ENCODE measurements at places on chromosomes 3 and 15.

GRCh38 chr3:74564560-74564959 is 49.9 kb downstream of the CNTN3 start:
- no peak for DNase-seq

DNA sequence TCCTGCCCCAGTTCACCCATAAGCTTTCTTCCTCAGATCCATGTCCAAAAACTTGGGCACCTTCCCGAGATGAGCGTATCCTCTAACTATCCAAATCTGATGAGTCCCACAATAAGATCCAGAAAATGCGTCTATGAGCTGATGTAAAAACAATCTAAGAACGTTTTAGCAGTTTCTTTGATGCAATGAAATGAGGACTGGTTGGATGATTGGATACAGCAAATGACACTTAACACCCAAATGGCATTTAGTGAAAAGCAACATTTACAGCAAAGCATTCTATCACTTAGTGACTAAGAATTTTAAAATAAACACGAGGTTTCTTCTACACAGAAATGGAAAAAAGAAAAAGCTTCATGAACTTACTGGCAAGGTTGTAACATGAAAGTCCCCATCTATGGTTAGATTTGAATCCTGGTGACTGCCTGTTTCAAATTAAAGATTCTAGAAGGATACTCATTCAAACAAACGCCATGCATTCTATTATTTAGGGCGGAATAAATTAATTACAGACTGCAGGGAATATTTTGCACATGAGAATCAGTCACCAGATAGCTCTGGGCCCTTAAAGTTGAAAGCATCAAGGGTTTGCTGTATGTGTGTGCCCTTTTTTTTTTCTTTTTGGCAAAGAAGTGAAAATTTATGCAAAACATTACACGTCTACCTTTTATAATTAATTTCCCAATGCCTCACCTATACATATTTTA is 598.6 kb downstream of the FOXP1 start:
- DNase-seq = no peak

DNA sequence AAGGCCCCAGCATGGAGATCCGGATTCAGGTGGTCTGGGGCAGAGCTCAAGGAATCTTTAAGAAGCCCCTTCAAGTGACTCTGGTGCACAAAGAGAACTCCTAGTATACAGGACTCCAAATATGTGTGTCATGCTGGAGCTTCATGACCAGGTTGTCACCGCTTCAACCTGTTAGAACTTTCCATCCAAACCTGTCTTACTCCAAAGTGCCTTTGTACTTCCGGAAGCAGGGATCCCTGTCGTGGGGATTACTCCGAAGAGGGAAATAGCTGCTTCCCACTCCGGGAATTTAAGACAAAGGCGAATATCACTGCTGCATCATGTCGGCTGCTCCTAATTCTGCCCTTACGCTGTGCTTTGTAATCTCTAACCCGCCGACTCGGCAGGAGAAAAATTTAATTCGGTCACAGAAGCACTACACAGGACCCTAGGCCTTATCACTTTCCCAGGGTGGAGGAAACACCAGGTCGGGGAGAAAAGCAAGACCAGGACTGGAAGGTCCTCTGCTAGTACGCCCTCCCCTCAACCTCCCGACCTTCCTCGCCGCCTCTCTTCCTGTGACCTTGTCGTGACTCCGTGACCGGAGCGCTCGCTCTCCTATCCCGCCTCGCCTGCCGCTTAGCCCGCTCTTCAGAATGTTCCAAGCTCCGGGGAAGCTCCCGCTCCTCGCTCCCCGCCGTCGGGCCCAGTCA is 730 bp downstream of the HIGD1A start:
- DNase-seq = peak; percentile 49

DNA sequence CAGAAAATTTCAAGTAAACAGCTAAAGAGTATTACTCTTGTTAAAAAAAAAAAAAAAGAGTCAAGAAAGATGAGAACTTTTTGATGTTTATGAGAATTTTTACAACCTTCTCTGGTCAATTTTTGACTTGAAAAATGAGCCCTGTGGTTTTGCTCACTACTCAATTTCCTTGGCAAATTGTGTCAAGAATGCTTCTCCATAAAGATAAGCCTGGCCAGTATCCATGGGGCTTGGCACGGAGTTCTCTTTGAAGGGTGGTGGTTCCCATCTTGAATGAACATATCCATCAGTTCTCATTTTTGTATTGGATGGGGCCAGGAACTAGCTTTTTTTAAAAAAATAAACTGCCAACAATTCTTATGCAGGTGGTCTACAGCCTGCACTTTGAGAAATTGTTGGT is 179.9 kb downstream of the RYR3 start:
- no peak for DNase-seq

GRCh38 chr3:58746758-58747157 is 80.2 kb upstream of the FAM3D start:
- no peak for DNase-seq

GRCh38 chr3:45513041-45513440 is 81.5 kb upstream of the LIMD1 start:
- DNase-seq = no peak

- no peak for DNase-seq
These were observed 239.0 kb upstream of the NAALADL2 start for GRCh38 chr3:174620138-174620537.

GRCh38 chr15:58110999-58111717 is 27.0 kb upstream of the AQP9 start:
- no peak for DNase-seq

GRCh38 chr15:63013052-63013808 is 29.3 kb upstream of the TPM1 start:
- DNase-seq = no peak

GRCh38 chr3:46113608-46114007 is 86.3 kb upstream of the XCR1 start:
- DNase-seq = no peak

GRCh38 chr3:18237251-18238005 is 187.7 kb downstream of the SATB1 start:
- peak; percentile 6 for DNase-seq
